AG04449 (cell line): ENCODE measurements at places on chromosomes 3 and 15.

DNA sequence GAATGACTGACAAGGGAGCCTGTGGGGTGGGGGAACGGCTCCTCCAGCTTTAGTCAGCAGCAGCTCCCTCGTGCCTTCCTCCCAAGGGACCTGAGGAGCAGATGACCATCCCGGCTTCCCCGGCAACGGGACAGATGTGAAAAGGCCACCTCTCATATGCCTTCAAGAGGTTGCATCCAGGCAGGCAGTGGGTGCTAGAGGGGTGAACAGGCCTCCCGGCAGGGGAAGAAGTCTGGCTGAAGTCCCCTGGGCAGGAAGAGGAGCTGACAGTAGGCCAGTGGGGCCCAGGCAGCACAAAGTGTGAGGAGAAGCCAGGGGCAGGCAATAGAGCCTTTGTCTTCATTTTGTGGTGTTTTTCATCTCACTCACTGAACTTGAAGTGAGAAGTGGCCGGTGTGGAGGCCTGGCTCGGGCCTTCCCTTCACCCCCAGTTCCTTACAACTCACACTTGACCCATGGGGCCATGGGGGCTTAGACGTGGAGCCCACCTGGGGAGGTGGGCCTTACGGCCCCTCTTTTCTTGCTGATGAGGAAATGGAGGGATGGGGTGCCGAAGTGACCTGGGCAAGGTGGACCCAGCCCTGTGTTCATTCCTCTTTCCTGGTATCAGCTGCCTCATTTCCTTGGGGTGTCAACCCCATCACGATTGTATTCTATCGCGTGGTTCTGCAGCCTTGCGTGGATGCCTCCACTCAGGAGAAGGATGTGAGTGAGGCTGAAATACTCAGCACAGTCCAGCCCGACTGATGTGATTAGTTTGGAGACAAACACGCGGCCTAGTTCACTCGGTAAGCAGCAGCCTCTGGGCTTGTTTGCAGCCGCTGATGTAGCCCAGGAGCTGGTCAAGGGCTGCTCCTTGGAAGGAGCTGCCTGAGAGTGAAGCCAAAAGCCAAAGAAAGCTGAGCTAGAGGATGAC lies 115.5 kb upstream of the ALDH1A3 start:
- no peak for DNase-seq

DNA sequence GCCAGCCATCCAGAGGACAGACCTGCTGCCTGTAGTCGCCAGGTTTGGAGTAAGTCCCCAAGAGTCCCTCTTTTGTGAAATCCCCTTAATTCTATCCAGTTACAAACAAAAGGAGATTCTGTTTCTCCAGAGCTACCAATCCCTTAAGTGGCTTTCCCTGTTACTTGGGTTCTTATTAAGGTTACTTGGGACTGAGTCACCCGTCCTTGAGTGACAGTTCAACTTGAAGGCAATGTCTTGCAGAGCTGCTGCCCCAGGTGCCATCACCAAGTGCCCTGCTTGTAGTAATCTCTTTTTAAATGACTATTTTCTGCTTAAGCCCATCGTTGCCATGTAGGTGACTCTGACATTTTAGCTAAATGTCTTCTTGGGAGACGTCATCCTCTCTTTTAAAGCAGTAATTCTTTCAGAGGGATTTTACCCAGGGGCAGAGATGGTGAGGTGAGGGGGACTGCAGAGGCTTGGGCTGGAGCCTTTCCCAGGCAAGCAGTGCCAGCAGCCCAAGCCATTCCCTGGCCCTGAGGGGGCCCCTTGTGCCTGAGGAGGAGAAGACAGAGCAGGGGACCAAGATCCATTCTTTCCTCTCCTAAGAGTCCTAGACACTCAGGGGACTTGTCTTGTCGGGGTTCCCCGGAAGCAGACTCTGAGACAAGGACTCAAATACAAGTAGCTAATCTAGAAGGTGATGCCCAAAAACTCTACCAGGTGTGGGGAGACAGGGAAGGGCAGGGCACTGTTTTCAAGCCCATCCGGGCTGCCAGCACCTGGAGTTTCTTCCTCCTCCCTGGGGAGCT lies 253.7 kb downstream of the PLCL2 start:
- no peak for DNase-seq

- DNase-seq, result no peak
Observed at GRCh38 chr3:169894110-169894509, 17.3 kb upstream of the SAMD7 start.

- DNase-seq, result no peak
Observed at GRCh38 chr15:46174122-46174521, 539.3 kb downstream of the SQOR start.

GRCh38 chr15:57591822-57592367 lies at the start of gene MYZAP:
Gene MYZAP (plus strand): TSS chr15:57591904. CDS start chr15:57592035, 131 bp downstream.
- no peak for DNase-seq

DNA sequence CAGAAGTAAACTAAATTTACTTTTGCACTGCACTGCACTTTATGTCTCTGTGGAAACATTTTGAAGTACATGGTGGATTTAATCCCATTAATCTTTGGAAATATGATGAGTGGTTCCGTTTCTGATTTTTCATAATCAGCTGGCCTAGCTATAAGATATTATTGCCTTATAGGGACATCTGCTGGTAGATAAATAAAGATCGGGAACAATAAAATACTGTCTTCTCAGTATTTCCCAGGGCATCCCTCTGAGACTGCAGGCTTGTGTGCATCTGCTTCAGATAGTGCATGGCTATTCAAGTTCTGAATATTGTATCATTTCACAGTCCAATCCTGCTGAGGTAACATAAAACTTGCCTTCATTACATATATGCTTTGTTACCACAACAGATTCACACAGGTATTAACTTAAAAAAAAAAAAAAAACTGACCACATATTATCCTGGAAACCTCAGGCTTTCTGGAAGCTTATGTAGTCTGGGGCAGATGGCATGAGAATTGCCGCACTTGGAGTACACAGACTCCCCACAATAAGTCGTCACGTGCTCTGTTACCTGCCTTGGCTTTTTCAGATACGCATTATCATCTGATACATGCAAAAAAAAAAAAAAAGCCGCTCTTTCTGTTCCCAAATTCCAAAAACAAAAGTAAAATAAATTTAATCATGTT lies 330.8 kb upstream of the AGTR1 start:
- no peak for DNase-seq

DNA sequence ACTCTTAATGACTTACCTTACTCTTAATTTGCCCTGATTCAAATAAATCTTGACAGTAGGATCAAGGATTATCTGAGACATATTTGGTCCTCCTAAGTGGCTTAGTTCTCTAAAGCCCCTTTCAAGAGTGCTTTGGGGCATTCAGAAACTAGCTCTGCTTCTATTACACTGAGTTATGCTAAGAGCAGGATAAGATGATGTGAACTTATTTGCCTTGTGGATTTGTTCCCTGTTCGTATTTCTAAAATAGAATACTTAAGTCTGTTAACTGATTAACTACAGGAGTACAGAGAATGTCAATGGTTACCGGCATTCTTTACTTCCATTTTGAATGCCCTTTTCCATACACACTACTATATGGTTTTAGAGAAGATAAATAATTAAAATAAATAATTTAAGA lies 14.8 kb upstream of the FRMD4B start:
- no peak for DNase-seq

GRCh38 chr15:90037961-90038631 lies 37.0 kb downstream of the ZNF710 start:
- no peak for DNase-seq

GRCh38 chr3:33717616-33717865 lies 513 bp downstream of the CLASP2 start:
- DNase-seq, result no peak

DNA sequence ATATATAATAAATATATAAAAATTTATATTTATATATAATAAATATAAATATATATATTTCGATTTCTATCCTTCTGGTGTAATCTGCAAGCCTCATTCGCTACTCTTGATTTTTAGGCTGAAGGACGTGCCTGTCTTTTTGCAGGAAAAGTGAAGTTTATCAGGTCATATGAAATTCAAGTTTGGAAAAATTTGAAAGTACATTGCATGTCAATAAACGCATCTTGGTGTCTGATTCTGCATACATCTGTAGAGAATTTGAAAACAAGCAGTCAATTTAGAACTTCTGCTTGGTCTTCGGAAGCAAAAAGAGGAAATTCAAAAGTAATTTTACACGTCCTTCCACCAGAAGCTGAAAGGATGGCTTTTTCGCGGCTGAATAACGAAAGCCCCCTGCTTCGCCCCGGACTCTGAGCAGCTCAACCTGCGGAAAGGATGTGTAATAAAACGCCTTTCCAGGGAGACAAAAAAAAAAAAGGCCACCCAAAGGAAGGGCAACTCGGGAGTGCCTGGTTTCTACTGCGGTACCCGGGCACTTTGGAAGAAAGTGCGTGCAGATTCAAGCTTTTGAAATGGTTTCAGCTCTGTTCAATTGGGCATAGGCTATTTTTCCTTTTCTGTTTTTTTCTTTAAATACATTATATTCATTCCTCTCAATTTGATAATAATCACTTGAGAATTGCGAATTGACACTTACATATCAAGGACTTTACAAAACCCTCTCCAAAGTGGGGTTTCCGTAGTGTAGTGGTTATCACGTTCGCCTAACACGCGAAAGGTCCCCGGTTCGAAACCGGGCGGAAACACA lies 1.5 kb upstream of the MYNN start:
- DNase-seq, result no peak
